ENCODE measurements at places on chromosomes 13 and 19.
A peak's percentile ranks its signal among the peaks of the same experiment; 100 is the strongest.

DNA sequence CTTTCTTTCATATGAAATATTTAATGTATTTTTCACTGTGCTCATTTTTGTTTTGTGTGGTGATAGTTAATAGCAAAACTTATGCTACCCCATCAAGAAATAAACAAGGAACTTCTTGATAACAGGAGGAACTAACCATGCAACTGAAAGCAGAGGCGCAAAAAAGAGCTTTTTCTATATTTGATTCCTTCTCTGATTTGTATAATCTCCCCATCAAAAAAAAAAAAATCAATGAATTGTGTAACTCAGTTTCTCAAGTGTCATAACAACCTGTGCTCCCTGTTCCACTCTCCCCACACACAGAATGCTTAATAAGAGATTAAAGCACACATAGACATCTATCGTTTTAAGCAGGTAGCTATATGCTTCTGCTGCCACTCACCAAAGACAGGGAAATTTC, 67.3 kb upstream of the MED4 start:
- DNase-seq, result no peak

GRCh38 chr19:47863514-47863936, 4.5 kb downstream of the TPRX2 start:
- DNase-seq, result peak; percentile 98

- no peak for DNase-seq
Observed at GRCh38 chr19:58468216-58468839, 1.4 kb downstream of the ZNF324 start.

DNA sequence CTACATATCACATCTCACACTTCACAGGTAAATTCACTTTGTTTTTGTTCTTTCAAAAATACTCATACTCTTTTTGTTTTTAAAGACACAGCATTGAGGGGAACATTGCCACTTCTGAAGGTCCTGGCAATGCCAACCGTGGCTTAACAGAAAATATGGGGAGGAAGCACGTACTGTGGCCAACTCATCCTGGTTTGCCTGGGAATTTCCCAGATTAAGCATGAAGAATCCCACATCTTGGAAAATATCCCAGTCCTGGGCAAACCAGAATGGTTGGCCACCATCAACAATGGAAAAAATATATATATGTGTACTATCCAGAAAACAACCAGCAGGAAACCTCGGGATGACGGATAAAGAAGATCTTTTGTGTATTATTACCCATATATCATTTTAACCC, 1032.2 kb upstream of the SLC10A2 start:
- no peak for DNase-seq

DNA sequence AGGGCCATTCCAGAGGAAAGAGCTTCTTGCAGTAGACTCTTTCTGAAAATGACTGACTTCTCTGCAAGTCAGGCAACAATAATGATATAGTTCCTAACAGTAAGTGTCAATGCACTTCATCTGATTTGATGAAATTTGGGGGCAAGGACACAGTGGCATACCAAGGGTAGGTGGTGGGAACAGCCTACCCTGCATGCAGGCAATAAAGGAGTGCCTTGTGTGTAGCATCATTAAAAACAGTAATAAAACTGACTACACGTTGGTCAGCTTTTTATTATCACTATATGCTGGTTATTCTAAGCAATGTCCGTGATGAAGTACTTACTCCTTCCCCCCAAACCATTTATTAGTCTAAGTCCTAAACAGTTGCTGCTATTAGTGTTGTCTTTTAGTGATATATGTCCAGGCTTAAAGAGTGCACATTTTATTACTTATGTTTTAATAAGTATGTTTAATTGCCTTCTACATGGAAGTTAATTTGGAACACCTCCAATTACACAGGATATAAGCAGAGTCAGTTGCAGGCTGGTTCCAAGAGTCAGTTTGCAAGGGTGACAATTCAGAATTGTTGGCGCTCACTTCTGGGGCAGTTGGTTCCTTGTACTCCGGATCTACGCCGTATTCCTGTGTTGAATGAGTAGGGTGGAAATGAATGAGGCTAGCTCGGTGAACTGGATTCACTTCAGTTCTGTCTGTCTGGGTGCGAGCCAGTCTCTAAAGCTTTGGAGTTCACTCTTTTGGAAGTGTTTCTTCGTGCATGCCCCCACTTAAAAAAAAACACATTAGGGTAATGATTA, 84.0 kb downstream of the RGCC start:
- DNase-seq, result no peak

DNA sequence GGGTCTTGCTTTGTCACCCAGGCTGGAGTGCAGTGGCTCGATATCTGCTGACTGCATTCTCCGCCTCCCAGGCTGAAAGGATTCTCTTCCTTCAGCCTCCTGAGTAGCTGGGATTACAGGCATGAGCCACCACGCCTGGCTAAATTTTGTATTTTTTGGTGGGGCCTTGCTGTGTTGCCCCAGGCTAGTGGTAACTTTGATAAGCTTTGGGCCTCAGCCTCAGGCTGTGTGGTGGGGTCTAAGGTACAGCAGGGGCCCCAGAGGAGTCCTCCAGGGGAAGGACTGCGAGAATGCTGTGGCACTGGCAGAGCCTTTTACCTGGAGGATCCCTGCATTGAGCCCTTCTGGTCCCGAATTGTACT, 7.2 kb downstream of the DOT1L start:
- DNase-seq, result no peak

GRCh38 chr13:41720839-41721561, 239.9 kb downstream of the VWA8 start:
- DNase-seq, result no peak

- DNase-seq, result no peak
Observed at GRCh38 chr13:109010912-109011311, 381.5 kb downstream of the MYO16 start.

DNA sequence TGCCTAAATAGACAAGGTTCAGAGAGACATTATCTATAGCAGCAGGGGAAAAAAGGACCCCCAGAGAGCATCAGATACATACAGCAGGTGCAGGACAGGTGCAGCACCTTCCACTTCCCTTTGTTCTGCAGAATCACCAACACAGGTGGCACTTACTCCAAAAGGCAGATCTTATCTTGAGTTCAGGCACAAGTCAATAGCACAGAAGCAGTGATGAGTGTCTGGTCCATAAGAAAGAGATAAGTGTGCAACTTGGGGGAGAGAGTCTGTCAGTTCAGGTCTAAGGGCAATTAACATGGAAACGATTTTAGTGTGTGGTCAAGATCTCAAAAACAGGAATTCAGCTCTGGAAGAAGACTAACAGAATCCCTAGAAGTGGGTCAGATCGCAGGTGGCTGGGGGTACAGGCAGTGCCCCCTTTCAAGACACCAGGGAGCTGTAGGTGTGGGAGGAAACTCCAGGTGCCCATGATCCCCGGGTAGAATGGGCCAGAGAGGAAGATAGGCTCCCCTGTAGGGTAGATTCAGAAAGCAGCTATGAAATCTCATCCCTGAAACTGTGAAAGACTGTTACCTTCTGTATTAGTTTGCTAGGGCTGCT, 40.6 kb downstream of the TNFSF11 start:
- DNase-seq, result no peak

GRCh38 chr13:98626298-98626935, 49.5 kb upstream of the STK24 start:
- no peak for DNase-seq

GRCh38 chr13:113564331-113565023, 20.1 kb upstream of the TFDP1 start:
- DNase-seq, result no peak

DNA sequence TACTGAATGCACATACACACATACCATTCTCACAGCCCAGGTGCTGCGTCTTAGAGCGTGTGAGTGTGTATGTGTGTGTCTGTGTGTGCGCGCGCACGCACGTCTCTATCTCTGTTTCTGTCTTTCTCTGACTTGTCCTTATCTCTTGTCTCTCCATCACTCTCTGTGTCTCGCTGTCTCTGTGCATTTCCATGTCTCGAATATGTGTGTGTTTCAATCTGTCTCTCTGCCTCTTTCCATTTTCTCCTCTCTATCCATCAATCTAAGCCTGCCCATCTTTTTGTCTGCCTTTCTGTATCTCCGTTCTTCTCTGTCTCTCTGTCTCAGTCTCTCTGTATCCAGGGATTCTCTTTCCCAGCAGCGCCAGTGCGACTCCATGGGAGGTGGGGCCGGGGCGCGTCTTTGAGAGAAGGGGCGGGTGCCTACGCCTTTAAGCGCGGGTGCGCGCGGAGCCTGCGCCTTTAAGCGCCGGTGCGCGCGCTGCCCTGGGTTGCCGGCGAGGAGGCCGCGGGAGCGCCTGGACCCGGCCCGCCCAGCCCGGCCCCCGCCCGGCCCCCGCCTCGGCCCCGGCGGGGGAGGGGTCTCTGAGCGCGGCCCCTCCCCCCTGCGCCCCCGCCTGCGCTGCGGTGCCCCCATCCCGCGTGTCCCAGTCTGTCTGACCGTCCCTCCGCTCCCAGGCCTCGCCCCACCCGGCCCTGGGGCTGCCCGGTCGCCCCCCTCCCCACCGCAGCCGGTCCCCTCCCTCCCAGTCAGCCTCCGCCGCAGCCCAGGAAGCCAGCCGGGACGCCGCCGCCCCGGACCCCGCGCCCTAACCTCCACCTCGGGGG, at the start of gene LRFN3:
Gene LRFN3 (plus strand): TSS at position 464 of the 827 bp plus-strand sequence. CDS start 3,052 bp downstream, outside the sequence.
- DNase-seq, result peak; percentile 92

DNA sequence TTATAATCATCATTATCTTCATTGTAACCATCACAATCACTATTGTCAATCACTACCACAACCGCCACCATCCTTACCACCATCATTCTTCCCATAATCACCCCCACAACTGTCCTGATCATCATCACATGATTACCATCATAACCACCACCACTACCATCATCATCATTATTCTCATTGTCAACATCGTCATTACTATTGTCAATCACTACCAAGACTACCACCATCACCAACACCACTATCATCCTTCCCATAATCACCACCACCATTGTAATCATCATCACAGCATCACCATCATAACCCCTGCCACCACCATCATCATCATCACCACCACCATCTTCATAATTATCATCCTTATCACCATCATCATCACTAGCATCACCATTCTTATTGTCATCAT, 55.2 kb downstream of the MBD3L1 start:
- no peak for DNase-seq

DNA sequence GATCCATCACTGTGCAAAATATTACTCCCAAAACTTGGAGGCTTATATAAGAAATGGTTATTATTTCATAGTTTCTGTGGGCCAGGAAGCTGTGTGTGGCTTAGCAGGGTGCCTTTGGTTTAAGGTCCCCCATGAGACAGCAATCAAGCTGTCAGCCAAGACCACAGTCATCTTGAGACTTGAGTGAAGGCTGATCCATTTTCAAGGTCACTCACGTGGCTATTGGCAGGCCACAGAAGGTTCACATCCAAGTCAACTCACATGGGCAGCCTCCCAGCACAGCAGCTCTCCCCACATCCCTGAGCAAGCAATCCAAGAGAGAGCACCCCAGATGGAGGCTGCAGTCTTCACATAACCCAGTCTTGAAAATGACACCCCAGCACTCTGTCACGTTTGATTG, 537.4 kb downstream of the MYO16 start:
- no peak for DNase-seq

DNA sequence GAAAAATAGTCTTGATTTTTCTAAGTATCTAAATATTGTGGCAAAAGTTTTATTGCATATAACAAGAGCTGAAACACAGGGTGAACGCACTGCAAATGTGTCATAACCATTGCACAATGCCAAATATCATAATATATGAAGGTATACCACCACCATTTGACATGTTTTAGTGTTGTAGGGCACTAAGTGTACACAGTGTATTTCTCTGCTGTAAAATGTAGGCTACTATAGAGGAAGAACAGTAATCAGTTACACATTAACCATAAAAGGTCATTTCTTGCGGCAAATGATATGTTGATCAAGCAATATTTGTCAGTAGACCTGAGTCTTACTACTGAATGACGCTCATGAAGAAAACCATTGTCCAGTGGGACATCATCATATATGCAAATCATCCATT, 18.3 kb upstream of the KLF5 start:
- no peak for DNase-seq

DNA sequence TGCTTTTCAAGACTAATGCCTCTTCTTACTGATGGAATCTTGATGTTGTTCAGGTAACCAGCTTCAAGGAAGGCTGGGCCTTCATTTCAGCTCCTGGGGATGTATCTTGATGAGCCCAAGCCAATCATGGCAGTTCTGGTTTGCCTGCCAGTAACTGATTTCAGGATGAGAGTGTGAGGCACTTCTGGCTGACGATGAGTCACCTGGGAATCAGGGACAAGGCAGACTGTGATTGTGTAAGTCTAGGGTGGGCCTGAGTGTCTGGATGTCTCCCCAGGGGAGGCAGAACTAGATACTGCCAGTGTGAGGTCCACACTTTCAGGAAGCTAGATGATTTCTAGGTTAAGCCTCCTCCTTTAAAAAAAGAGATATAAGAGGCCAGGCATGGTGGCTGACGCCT, 77.3 kb upstream of the KL start:
- no peak for DNase-seq

DNA sequence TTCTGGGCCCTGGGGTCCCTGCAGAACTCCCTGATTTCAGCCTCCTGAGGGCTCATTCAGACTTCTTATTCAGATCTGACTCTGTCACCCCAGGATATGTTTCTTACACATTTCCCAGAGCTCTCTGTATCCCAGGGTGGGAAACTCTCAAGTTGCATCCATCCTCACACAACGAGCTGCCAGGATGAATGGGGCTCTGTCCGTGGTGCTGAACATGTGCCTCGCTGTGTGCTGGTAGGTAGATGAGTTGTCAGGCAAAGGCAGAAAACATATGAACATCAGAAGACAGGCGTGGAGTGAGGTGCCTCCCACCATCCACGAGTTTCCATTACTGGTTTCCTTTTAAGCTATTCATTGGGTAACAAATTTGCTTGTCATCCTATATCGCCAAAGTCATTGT, 11.4 kb upstream of the IGFL1 start:
- DNase-seq, result peak; percentile 60

DNA sequence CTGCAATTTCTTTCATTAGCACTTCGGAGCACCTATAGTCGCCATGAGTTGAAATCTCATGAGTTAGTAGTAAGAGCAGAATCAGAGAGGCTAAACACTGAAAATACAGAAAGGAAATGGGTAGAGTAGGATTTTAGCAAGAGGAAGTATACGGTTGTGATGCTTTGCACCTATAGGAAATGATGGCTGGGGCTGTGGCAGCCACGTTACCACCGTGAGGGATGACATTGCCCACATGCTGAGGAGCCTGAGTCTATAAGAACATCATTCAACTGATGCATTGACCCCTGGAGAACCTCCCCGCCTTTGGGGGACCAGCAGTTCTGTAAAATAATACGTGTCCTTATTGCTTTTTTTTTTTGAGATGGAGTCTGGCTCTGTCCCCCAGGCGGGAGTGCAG, 20.4 kb downstream of the FAM187B start:
- no peak for DNase-seq

DNA sequence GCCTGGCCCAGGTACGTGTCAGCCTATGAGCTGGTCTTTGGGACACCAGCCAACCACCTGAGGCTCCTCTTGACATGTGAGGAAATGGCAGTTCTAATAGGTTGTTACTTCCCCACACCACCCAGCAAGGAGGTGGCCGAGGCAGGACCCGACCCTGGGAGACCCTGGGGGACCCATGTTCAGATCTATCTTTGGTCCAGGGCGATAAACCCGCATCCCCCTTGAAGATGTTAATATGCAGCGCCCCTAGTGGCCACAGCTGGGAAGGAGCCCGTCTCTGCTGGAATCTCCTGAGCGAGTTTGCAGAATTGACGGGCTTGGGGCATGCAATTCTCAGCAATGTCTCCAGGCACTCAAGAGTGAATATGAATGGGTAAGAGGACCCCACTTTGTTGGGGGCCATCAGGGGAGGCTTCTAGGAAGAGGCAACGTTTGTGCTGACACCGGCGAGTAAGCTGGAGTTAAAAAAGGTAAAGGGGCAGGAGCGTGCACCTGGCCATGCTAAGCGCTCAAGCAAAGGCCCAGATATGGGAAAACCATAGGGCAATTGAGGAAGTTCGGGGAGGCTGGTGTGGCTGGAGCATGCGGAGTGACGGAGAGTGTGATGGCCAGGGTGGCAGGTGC, 1.5 kb upstream of the MYO1F start:
- peak; percentile 75 for DNase-seq

GRCh38 chr13:78238911-78239310, 320.3 kb upstream of the EDNRB start:
- DNase-seq, result no peak
